ENCODE measurements at places on chromosomes 4 and X. TPM values are rescaled to one million over a fixed set of nuclear protein-coding genes. Genes with fewer than 3 reads are reported as not detected.
A peak's percentile ranks its signal among the peaks of the same experiment; 100 is the strongest.

SLC7A11 gene
- 3.0 TPM for total RNA-seq

DNA sequence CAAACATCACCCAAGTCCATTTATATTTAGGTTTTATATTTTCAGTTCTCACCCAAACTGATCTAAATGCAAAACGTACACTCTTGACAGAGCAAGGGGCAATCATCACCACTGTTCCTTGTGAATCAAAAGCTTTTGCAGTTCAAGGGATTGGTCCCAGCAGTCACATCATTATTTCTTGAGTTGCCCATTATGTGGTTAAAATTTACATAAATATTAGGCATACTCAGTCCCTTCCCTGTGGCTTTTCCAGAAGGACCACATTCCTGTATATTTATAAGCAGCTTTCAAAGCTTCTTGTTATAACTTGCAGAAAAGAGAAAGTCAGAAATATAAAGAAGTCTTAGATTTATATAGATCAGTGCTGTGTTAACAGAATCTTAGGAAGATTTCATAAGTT is 224.4 kb downstream of the CLCN4 start:
- no peak overlapping the region for H3K4me3 ChIP-seq
- no peaks in the 10 kb centered on the region for H3K27me3 ChIP-seq
- H3K27ac ChIP-seq: no peak overlapping the region
- DNase-seq: no peak

DNA sequence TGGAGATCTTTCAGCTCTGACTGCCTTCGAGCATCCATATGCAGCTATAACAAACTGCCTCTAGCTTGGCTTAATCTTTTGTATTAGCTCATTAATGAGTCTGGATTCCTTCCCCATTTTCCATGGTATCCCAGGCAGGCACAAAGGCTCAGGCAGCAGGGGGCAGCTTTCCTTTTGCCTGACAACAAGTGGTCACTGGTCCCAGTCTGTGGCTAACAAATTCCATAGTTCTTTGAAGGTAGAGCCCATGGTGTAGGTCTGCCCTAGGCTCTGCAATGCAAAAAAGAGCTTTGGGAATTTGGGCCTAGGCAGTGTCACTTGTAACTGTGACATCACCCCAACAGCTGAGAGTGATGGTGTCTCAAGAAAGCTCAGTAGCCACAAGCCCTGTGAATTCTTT is 234.4 kb upstream of the GPC4 start:
- H3K4me1 ChIP-seq: peaks cover 16% of the 10 kb centered on the region
- no peak overlapping the region for H3K27ac ChIP-seq
- no peaks in the 10 kb centered on the region for H3K27me3 ChIP-seq
- H3K4me3 ChIP-seq: no peak overlapping the region
- DNase-seq: no peak
- H3K36me3 ChIP-seq: peaks cover 11% of the 10 kb centered on the region

DNA sequence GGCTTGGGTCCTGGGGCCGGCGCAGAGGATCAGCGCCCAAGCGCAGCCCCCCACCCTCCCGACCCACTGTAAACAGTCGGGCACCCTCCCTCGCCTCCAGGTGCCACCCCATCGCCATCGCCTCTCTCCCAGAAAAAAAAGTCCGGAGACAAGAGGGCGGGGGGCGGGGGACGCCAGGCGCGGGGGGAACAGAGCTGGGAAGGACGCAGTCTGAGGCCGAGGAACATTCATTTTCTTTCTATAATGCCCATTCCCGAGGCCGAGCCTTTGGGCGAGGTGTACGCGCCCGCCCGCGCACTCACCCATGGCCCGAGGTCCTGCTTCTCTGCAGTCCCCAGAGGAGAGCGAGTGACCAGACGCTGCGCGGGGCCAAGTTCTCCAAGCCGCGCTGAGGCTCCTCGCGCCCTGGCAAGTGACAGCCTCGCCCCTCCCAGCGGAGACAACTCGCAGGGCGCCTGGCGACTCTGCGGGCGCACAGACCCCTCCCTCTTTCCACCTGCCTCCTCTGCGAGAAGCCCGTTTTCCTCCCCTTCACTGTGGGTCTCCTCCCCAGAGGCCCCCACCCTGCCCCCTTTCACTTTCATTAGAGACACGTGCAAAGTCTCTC is 63.5 kb upstream of the WDR17 start:
- peak overlapping the region; percentile 76 for H3K4me3 ChIP-seq
- no peak overlapping the region for H3K27ac ChIP-seq
- H3K4me1 ChIP-seq: peaks cover 26% of the 10 kb centered on the region
- peak; percentile 46 for DNase-seq
- H3K27me3 ChIP-seq: peaks cover 42% of the 10 kb centered on the region

DNA sequence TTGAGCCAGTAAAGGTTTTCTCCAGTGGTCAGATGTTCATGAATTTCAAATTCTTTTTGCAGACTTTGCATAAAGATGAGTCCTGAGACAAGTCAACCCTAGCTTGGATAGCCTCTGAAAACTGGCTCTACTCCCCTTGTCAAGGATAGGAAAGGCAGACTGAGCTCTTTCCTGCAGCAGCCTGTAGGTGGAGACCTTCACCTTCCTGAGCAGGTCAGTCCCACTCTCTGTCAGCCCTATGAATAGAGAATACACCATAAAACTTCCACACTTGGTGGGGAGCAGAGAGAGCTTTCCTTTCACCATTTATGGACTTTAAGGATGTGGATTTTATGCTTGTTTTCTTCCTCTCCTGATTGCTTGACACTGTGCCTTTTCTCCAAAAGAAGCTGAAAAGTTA is 41.9 kb downstream of the PCDH19 start:
- H3K27ac ChIP-seq: no peak overlapping the region
- no peak overlapping the region for H3K4me3 ChIP-seq

HPGDS gene
- total RNA-seq: not detected

DNA sequence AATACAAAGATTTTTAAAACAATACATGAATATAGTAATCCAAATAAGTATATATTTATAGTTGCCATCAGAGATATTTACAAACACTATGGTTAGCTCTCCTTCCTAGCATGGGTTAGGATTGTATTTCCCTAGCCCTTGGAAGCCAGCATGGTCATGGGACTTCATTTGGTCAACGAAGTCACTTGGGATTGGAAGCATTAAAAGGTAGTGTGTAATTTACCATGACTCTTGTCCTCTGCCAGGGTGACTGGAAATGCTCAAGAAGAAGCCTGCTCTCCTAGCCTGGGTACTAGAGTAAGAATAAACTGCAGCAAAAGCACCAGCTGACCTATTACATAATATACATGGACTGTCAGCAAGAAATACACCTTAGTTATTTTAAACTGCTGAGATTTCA is 102.9 kb downstream of the COL25A1 start:
- H3K4me3 ChIP-seq: no peak overlapping the region
- no peaks in the 10 kb centered on the region for H3K36me3 ChIP-seq
- peaks cover 12% of the 10 kb centered on the region for H3K4me1 ChIP-seq
- DNase-seq: no peak
- no peaks in the 10 kb centered on the region for H3K27me3 ChIP-seq

DNA sequence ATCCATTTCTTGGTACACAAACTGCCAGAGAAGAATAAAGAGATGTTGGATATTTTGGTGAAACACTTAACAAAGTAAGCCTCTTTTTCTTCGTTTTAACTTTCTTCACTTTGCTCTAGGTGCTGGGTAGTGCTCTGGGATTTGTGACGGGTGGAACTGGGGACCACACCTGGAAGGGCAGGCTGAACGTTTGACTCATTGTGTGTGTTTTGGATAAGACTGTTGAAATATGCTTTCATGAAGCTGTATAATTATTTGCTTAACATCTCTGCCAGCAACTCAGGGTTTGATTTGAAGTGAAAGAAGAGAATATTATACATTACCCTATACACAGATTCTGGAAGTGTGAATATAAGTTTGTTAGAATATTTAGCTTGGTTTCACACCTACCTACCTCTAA is 233.2 kb downstream of the ARHGAP10 start:
- no peak overlapping the region for H3K27ac ChIP-seq
- H3K4me3 ChIP-seq: no peak overlapping the region
- H3K27me3 ChIP-seq: no peaks in the 10 kb centered on the region
- peaks cover 34% of the 10 kb centered on the region for H3K4me1 ChIP-seq
- peaks cover 10% of the 10 kb centered on the region for H3K36me3 ChIP-seq
- no peak for DNase-seq

SPANXN4 gene
- not detected for total RNA-seq

GRCh38 chr4:186932631-186933187 is 209.1 kb upstream of the FAT1 start:
- H3K36me3 ChIP-seq: peaks cover 4% of the 10 kb centered on the region
- H3K27ac ChIP-seq: peak overlapping the region; percentile 65
- H3K27me3 ChIP-seq: no peaks in the 10 kb centered on the region
- DNase-seq: no peak
- peak overlapping the region; percentile 1 for H3K4me3 ChIP-seq

DNA sequence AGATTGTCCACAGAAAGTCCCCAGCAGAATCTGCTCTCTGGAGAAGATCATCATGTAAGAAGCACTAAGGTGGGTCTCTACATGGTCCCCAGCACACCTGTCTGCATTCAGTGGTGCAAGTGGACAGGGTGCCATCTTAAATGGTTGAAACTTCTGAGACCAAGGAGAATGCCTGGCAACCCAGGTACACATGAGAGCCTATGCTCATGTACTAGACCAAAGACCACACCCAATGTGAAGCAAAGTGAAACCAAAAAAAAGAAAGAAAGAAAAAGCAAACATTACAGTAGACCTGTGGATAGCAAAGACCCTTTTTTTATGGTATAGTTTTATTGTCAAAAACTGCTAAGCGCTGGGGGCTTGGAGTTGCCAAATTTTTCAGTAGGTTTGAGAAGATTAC is 15.0 kb downstream of the CD40LG start:
- H3K36me3 ChIP-seq: no peaks in the 10 kb centered on the region
- no peak overlapping the region for H3K27ac ChIP-seq
- peaks cover 3% of the 10 kb centered on the region for H3K27me3 ChIP-seq
- no peak for DNase-seq
- no peak overlapping the region for H3K4me3 ChIP-seq
